Activated T-cell treated with anti-CD3 and anti-CD28 coated beads, Interleukin-2, amount 50 U/mL, for 48 hours (primary cell): ENCODE measurements at places on chromosomes 13 and 19.
A peak's percentile ranks its signal among the peaks of the same experiment; 100 is the strongest.

GRCh38 chr19:4597278-4597974, 37.9 kb upstream of the SEMA6B start:
- no peak for DNase-seq

- no peak for DNase-seq
Observed at GRCh38 chr19:54299126-54299498, 13.9 kb downstream of the LILRA5 start.

DNA sequence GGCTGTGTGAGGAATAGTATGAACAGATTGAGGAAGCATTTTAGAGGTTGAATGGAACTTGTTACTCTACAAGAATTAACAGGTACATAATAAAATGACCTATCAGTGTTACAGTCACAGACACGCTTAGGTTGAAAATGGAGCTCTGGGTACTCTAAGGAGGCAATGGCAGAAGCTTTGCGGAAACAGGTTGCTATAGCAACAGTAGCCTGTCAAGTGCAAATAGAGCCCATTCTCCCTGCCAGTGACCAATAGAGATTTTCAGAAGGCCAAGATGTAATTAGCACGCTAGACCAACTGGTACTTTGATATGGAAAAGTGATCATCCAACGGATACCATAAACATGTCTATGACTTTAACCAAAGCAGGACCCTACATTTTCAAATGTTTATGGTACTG, 148.5 kb upstream of the FREM2 start:
- no peak for DNase-seq

GRCh38 chr13:40613192-40613818, 53.1 kb downstream of the FOXO1 start:
- DNase-seq = peak; percentile 68

DNA sequence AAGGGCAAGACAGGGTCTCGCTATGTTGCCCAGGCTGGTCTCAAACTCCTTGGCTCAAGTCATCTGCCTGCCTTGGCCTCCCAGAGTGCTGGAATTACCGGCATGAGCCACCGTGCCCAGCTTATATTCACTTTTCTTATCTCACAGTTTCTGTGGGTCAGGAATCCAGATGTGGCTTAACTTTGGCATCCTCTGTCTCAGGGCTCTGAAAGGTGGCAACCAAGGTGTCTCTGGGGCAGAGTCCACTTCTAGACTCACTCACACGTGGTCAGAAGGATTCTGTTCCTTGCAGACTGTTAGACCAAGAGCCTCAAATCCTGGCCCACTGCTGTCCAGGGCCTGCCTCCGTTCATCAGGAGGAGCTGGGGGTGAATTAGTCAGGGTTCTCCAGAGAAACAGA, 7.6 kb upstream of the LMNB2 start:
- no peak for DNase-seq

- DNase-seq = no peak
Observed at GRCh38 chr13:46182491-46182877, 507 bp upstream of the LCP1 start.

DNA sequence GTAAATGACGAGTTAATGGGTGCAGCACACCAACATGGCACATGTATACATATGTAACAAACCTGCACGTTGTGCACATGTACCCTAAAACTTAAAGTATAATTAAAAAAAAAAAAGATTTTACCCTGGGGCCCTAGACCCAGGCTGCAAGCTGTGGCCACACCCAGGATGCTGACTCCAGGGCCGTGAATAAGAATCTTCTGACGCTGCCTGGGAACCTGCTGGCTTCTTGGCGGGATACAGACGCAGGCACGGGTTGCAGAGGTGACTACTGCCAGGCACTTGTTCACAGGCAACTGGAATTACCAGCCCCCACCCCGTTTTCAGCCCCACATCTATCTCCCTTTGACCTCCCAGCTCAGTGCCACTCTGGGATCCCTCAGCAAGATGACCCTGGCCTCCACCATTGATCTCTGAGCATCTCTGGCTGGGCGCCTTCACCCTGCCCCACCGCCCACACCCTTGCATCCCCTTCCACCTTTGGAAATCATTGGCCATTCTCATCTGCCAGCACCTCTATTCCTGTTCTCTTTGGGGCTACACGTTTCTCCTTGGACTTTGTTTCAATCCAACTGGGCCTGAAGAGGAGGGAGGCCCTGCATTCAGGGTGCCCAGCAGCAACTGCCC, 21.1 kb upstream of the CFAP97D2 start:
- no peak for DNase-seq

GRCh38 chr13:31949486-31949885, 82.1 kb upstream of the FRY start:
- no peak for DNase-seq

- DNase-seq = no peak
Observed at GRCh38 chr19:5036698-5037563, 68.0 kb downstream of the KDM4B start.

DNA sequence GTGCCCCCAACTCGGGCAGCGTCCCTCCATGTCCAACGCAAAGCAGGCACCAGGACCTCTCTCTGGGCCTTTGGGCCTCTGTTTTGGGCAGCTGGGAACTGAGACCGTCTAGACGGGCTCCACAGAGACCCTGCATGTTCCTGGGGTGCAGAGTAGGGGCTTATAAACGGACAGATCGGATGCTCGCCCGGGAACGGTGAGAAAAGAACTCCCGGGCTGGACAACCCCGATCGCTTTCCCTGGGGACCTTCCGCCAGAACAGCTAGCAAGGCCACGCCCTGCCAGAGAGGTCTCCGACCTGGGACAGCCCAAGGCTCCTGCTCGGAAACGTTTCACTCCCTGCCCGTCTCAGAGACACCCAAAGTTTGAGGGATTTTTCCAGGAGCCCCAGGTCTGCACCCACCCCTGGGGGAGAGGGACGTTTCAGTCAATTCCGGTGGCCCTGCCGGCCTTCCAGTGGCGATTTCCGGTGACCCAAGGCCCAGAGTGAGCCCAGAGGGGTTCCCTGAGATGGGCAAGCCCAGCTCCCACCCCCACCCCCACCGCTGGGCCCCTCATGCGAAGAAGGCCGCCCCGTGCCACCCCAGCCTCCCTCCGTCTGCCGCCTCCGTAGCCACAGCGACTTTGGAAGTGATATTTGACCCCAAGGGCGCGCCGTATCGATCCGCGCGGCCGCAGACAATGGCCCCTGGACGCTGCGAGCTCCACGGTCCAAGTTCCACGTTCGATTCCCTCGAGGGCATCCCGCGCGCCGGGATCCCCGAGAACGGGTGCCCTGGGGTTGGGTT, 1.7 kb downstream of the NR2F6 start:
- no peak for DNase-seq
